ENCODE measurements at places on chromosomes 2 and 18.

DNA sequence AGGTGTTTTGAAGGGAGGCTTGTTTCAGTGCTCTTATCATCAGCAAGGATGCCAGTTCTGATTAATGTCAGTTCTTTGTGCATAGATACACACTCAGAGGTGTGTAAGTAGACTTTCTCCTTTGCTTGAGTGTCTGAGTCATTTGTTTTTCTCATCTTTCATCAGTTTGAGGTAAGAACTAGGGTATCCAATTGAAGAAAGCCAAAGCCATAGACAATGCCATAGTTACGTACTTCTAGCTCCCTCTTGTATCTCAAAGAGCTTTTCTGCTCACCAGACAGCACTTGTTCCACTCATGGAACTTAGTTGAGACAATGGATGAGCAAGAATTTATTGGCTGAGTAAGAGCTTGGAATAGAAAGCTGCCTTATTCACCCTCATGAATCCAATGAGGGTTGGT lies 520.1 kb downstream of the PIK3C3 start:
- peak; percentile 49 for DNase-seq

GRCh38 chr2:192060161-192060560 lies 134.6 kb downstream of the TMEFF2 start:
- DNase-seq, result peak; percentile 42

DNA sequence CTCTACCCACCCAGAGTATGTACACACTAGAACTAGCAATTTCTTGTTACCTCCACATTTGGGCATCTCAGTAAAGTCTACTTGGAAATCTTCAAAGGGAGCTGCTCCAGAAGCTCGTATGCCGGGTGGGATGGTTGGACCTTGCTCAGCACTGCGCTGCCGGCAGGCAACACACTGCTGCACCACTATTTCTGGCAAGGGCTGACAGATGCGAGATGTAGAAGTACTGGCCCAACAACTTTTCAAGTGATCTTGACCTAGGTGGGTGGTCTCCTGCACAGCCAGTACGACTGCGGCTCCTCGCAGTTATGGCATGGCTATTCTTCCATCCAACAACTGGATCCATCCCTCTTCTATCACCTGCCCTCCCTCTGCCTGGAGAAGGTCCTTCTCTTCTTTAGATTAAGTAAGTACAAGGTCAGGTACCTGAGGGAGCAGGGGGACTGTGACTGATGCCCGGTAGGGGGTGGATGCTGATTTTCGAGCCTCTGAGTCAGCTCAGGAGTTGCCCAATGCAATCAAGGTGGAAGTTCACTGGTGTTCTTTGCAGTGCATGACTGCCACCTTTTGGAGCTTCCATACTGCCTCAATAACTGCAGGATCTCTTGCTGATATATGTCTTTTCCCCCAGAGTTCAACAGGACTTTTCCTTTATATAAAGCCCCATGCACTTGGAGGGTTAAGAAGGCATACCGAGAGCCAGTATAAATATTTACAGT lies 100.4 kb upstream of the SLC1A4 start:
- DNase-seq, result no peak

- DNase-seq, result no peak
Measured at GRCh38 chr2:98177286-98177685, 90.3 kb downstream of the VWA3B start.

DNA sequence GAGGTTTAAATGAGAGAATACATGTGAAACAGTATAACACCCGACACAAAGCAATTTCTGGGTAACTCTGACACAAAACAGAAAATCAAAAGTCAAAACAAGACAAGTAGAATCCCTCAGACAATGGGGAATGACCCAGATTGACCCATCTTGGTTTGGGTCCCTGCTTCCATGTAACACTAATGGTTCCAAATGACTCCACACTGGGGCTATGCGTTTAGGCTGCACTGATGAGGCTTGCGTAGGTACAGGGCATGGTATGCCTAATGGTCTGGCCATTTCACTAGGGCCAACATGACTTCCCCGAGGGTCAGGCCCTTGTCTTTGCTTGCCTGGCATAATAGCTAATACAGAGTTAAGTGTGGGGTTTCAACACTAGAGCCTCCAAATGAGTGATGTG lies 27.2 kb upstream of the NFE2L2 start:
- no peak for DNase-seq
